Stimulated activated naive CD4-positive, alpha-beta T cell treated with Interleukin-2 at 50 U/mL for 16 hours (primary cell): ENCODE measurements at places on chromosomes 16 and 17.

DNA sequence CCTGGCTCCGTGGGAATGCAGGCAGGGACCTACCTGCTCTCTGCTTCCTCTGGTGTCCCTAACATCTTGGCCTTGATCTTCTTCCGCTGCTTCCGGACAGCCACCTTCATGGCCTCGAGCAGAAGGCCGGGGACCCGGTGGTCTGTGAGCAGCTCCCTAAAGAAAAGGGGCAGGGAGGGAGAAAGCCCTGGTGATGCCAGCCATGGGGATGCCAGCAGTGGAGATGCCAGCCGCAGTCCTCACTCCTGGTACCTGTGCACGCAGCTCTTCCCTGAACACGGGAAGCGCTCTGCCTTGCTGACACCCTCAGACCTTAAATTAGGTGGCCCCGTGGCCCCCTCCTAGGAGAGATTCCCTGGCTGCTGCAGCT is 1.9 kb downstream of the RILP start:
- no peak for DNase-seq

- no peak for DNase-seq
Measured at GRCh38 chr16:62664566-62664965, 628.3 kb upstream of the CDH8 start.

GRCh38 chr17:33142705-33143299 is 150.3 kb downstream of the ASIC2 start:
- DNase-seq = no peak

GRCh38 chr16:48438414-48438813 is 53.2 kb upstream of the SIAH1 start:
- DNase-seq = no peak

- DNase-seq = no peak
Measured at GRCh38 chr17:57481910-57482391, 225.6 kb downstream of the MSI2 start.

- no peak for DNase-seq
Measured at GRCh38 chr16:84663433-84664101, 15.3 kb downstream of the KLHL36 start.

GRCh38 chr16:1640261-1640941 is 28.2 kb downstream of the CRAMP1 start:
- no peak for DNase-seq

DNA sequence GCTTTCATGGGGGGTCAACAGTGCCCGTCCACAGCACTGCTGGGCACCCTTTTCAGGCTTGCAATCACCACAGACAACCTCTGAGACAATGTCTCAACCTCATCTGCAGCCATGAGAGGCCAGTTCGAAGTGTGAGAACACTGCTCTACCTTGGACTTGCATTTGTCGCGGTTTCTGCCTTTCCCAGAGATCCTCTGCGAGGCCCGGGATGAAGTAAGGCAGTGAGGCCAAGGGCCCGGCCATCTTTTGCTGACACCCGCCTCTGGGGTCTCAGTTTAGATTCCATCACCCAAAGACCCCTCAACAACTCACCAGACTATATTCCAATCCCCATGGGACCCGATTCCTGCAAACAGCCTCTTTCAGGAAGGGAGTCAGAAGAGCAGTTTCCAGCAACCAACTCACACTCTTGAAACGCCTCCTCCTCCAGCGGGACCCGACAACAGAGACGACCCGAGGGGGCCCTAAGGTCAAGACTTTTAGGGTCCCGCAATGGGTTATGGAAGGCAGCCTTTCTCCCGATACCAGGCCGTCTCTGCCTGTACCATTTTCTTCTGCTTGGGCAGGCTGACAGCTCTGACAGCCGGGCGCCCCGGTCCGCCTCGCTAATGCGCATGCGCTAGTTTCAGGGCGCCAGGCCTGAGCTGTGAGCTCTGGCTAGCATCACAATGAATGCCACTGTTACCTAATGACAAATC is 576.0 kb downstream of the KCNJ18 start:
- DNase-seq = no peak

- DNase-seq = no peak
Measured at GRCh38 chr17:30321314-30321713, 12.5 kb downstream of the TMIGD1 start.

DNA sequence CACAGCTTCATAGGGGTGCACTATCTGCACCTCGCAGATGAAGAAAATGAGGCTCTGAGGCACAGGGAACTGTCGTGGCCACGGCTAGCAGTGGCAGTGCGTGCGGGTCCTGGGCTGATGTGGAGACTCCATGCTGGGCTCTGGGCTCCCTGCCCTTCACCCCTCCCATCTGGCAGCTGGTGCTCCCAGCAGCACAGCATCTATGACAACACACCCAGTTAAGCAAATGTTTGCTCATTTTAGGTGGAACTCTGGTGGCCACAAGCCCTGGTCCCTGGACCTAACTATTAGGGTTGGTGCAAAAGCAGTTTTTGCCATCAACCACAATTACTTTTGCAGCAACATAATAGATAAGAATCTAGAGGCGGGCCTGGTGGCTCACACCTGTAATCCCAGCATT is 30.9 kb downstream of the IFT140 start:
- no peak for DNase-seq

- DNase-seq = no peak
Measured at GRCh38 chr16:30519120-30520049, 7.0 kb downstream of the ZNF768 start.

- DNase-seq = no peak
Measured at GRCh38 chr17:68133346-68134045, 98.0 kb downstream of the KPNA2 start.

- DNase-seq = no peak
Measured at GRCh38 chr16:68230176-68230571, 5.8 kb downstream of the ESRP2 start.

- no peak for DNase-seq
Measured at GRCh38 chr16:80260906-80261311, 279.9 kb upstream of the DYNLRB2 start.

DNA sequence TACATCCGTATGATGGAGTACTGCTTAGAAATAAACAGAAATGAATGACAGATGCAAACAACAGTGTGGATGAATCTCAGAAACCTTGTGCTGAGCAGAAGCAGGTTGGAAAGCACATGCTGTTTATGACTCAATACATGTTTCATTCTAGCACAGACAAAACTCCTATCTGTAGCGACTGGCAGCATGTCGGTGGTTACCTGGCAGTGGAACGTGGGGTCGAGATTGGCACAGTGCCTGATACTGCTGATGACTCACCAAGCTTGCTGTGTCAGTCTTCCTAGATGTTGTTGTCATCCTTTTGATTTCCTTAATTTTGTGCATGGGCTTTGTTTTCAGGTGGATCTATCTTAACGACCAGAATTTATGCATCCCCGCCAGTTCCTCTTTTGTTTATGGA is 62.1 kb downstream of the GAN start:
- DNase-seq = no peak

DNA sequence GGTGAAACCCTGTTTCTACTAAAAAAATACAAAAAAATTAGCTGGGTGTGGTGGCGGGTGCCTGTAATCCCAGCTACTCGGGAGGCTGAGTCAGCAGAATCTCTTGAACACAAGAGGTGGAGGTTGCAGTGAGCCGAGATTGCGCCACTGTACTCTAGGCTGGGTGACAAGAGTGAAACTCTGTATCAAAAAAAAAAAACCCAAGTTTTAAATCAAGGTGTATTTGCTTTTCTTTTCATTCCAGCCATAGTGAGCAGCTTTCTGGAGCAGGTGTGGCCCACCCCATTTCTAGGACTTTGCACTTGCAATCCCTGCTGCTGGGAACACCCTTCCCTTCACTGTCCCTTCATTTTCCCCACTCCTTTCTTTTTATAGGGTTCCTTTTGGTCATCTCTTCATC is 28.8 kb downstream of the TMEM238L start:
- no peak for DNase-seq

- DNase-seq = no peak
Measured at GRCh38 chr17:30207655-30208054, 27.8 kb downstream of the SLC6A4 start.

DNA sequence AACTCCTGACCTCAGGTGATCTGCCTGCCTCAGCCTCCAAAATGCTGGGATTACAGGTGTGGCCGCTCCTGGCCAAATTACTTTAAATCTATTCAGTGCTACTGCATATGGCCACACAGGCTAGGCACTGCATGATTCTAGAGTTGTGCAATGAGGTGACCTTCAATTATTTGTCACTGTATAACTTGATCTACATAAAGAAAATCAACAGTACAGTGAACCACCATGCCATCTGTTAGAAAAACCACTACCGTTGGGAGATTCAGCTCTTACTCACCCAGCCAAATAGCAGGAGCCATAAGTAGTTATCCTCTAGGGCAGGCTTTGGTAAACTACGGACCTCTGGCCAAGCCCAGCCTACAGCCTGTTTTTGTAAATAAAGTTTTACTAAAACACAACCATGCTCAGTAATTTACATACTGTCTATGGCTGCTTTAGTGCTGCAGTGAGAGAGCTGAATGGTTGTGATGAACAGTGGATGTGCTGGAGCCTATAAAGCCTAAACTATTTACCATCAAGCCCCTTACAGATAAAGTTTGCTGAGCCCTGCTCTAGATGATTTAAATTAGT is 40.7 kb upstream of the TANC2 start:
- DNase-seq = no peak

- no peak for DNase-seq
Measured at GRCh38 chr16:89150981-89151380, 20.6 kb upstream of the CDH15 start.

DNA sequence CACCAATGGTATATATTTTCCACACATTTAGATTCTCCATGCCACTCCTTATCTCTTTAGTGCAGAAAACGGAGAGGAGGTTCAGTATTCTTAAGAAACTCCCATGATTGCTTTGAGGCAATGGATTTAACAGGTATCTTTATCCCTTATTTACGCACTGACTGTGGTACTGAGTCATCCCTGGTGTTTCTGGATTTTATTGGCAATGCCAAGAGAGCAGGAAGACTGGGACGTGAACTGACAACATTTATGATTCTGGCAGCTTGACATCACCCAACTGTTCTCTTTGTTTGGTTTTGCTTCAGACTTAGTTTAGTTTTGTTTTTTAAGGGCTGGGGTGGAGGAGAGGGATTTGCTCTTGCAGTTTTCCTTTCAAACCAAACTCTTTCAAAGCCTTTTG is 131.4 kb downstream of the WWOX start:
- DNase-seq = no peak

GRCh38 chr17:38676706-38677504 is 2.1 kb upstream of the EPOP start:
- DNase-seq = peak; percentile 71

DNA sequence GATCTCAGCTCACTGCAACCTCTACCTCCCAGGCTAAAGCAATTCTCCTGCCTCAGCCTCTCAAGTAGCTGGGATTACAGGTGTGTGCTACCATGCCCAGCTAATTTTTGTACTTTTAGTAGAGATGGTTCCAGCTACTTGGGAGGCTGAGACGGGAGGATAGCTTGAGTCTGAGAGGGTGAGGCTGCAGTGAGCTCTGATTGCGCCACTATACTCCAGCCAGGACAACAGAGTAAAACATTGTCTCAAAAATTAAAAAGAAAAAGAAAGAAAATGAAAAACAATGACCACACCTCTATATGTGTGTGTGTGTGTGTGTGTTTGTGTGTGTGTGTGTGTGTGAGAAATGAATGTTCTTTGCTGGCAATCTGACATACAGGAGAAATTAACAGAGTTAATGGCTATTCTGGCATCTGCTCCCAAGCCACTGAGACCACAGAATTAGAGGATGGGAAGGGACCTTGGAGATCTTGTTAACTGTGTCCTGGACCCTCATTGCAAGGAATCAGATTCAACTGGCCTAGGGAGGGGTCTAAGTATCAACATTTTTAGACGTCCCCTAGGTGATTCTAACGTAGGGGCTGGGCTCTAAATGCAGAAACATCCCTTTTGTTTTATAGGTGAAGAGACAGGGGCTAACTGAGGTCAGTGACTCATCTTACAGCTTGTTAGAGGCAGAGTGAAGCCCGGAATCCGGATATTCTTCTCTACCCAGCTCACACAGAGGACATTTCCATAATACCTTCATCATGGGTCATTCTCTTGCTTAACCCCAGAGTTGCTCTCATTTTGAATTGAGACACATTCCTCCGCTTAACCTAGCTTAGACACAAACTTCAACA is 16.4 kb upstream of the MARCHF10 start:
- DNase-seq = no peak

DNA sequence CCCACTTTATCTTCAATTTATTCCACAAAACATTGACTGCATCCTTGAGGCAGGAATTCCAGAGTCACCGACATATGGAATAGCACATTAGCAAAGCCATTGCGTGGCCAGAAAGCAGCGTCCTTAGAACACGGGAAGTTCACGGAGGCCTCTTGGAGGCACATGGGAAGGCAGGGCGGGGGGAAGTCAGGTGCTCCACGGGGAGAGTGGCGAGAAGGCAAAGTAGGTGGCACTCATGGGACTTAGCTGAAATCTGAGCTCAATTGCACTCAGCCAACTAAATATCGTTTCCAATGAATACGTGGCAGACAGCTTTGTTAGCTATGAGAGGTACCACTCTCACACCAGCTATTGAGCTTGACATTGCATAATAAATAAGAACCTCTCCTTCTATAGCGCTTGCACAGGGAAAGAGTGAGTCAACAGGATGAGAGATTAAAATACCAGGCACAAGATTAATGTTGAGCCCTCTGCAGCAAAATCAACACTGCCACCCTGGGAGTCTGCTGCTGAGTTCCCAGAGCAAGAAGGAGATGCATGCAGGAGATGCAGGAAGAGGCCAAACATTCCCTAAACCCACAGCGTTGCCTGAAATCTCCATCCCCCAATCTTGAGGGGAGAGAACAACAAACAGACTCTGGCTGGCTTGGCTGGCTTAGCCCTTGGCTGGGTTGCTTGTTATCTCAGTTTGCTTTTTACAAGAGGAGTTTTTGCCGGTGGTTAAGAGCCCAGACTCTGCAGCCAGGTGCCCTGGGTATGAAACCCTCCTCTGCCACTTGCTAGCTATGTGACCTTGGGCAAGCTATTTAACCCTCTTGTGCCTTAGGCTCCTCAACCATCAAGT is 28.8 kb downstream of the ABCC12 start:
- DNase-seq = no peak

- no peak for DNase-seq
Measured at GRCh38 chr17:74532115-74532514, 840 bp upstream of the CD300LB start.

DNA sequence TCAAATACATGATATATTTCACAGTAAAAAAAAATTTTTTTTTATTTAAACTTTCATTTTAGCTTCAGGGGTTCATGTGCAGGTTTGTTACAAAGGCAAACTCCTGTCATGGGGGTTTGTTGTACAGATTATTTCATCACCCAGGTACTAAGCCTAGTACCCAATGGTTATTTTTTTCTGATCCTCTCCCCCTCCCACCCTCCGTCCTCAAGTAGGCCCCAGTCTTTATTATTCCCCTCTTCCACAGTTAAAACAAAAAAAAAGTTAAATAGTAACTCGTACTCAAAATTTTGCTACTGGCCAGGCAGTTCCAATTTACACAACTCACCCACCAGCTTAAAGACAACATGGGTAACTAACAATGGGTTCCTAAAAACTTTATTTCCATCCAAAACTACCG is 63.9 kb downstream of the WDR59 start:
- no peak for DNase-seq

DNA sequence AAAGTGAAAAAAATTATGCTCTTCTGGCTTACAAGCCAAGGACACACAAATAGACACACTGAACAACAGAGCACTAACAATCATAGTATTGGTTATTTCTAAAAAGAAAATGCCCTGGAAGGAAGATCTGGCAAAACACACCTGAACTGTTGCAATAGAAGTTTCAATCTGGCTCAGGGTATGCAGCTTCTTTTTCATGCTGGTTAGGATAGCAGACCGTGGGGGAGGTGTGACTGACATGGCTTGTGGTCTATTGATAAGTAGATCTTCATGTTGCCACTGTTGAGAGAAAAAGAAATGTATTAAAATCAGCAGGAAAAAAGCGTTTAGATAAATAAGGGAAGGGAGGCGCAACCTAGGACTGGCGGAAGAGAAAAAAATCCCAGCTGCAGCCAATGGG is 26.5 kb upstream of the ARL6IP1 start:
- DNase-seq = no peak

- DNase-seq = no peak
Measured at GRCh38 chr17:27974045-27974436, 68.4 kb upstream of the NLK start.
